Skin of body (tissue), 3 donors: ENCODE measurements at places on chromosomes 1 and 21. TPM values are rescaled to one million over a fixed set of nuclear protein-coding genes. Genes with fewer than 3 reads are reported as not detected.

CACNA1S gene
- total RNA-seq = 5.3 TPM

MIXL1 gene
- not detected for total RNA-seq

WDR3 gene
- 11.6 TPM for total RNA-seq

USH2A gene
- total RNA-seq = under 0.01 TPM

DNA sequence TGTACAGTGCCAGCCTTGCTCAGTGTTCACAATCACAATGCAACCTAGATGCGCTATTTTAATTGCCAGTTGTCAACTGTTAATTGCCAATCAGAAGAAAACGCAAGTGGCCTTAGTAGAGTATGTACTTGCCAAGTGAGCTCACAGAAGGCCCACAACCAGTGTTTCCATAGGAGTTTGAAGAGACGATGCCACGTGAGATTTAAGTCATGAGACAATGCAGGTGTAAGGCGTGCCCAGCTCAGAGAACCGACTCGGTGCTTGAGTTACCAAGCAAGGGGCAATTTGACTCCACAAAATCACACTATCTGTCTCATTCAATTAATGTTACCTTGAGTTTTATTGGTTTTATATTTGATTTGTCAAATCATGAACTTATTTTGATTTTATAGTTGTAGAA is 65.6 kb downstream of the TEX35 start:
- DNase-seq = no peak

DNA sequence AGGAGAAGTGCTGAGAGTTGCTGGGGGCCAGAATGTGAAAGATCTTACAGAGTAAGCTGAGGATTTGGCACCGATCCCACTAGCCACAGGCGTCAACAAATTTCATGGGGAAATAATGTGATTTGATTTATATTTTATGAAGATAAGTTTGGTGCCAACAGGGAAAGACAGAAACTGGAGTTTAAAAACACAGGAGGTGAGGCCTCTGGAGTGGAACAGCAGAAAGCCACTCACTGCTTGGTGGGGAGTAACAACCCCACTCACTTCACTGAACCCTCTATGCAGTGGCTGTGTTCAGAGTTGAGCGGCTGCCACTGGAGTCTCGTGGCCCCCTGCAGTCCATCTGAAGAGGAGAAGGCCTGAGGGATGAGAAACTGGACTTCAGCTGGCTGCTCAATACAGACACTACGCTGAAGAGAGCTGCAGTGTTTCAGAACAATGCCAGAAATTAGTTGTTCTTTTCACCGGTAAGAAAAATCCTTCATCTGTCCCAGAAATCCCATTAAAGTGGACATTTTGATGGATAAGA is 48.0 kb upstream of the RXRG start:
- DNase-seq = no peak

DNA sequence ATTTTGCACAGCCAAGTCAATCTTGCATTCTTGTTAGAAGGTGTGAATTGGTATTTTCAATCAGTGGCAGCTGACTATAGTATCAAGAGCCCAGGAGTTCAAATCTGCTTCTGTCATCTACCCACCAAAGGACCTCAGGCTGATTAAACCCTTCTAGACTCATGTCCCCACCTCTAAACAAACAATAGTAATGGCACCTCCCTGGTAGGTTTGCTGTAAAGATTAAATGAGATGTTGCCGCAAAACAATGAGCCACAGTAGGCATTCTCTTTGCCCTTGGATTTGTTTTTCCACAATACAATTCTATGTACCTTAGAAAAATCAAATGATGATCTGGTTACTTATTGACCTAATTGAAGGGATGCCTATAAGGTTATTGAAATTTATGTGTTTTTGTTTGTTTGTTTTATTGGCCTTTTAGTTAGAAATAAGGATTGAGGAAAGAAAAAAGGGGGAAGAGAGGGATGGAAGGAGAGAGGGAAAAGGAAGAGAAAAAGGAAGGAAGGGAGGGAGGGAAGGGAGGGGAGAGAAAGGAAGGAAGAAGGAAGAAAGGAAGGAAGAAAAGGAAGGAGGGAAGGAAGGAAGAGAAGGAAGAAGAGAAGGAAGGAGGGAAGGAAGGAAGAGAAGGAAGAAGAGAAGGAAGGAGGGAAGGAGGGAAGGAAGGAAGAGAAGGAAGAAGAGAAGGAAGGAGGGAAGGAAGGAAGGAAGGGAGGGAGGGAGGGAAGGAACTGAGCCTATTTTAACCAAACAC is 110.7 kb downstream of the ETS2 start:
- DNase-seq = no peak

DNA sequence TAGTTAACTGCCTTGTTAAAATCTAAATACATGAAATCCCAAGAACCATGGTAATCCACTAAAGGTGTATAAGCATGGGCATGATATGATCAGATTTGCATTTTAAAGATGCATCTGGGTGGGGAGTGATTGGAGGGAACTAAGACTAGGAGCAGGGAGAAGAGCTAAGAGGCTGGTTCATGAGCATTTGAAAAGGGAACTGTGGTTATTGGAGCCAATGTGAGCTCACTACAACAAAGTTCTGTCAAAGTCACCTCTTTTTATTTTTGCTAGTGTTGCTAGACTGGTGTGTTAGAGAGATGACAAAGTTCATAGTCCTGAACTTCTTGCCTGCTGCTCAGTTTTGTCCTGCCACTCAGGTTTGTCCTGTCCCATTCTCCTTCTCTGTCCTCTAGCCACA is 67.1 kb upstream of the LRRC8D start:
- no peak for DNase-seq

DNA sequence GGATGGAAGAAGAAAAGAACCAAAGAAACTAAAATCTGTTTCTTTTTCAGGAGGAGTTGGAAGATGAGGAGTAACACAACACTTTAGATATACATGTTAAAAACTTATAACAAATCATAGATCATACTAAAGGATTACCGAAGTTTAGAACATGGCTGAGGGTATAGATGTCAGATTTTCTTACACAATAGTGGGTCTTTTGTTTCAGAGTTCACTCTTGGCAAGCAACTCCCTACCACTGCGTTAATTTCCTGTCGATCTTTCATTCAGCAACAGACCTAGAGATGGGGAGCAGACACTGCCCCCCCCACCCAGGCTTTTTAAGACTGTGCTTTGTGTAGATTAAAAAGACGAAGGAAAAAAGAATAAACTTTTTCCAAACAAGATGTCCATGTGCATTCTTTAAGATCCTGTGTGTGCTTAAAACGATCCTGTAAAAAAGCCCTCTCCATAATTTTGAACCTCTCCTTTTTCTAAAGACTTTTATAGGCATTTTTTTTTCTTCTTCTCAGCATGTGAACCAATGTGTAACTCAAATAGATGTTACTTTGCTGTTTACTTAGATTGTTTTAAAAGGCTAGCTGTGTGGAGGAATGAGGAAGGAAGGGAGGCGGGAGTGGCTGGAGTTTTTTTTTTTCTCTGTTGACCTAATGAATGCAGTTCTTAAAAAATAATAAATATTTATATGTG is 50.4 kb downstream of the NFIA start:
- peak; percentile 26 for DNase-seq

GRCh38 chr1:110502402-110503151 is 16.4 kb downstream of the KCNA10 start:
- no peak for DNase-seq

DNA sequence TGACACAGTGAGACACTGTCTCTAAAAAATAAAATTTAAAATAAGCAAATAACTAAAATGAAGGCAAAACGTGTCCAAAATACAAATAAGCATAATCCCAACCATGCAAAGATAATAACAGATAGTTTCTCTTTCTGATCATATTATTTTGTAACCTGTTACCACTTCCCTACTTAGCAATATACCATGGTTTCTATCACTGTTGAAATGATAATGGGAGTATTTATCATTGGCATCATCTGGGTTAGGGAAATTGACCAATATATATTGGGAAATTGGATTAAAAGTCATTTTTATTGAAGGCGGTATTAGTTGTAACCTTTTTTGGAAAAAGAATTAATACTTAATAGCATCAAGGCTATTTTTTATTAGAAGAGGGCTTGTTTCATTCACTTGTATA is 47.0 kb downstream of the USP25 start:
- no peak for DNase-seq

- DNase-seq = no peak
Measured at GRCh38 chr21:36887963-36888362, 78.5 kb downstream of the HLCS start.

DNA sequence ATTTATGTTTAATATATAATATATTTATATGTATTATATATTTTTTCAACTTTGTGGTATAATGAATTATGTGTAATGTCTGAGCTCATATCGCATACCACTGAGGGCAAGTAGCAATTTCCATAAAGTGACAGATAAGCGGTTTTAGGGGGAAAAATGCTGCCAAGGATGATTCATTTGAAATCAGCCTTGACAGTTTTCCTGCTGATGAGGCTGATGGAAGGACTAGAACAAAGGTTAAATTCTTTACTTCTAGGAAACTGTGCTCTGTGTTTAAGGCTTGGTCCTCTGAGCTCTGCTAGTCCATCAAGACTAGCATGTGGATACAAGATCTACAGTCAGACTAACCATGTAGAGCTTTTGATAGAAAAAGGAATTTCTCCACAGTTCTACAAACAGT is 19.3 kb upstream of the DDAH1 start:
- no peak for DNase-seq

DNA sequence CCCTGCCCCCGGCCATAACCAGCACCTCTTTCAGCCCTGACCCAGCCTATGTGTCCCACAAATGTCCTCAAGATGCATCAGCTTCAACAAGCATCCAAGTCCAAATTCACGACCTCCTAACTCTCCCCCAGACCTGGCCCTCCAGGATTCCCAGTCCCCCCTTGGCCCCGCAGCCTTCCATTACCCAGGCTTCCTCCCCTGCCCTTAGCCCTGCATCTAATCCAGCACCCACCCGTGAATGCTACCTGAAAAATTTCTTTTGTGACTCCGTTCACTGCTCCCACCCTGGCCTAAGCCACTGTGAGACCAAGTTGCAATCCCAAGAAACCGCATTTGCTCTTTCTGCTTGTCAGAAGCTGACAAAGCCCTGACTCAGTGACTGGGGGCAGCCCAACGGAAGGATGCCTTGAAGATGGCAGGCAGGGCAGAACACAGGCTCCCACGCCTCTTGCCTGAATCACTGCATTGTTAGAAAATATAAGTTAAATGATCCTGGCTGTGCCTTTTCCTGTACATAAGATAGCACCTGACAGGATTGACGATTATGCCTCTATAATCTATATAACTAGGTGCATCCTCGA is 939 bp upstream of the MFAP2 start:
- no peak for DNase-seq

DNA sequence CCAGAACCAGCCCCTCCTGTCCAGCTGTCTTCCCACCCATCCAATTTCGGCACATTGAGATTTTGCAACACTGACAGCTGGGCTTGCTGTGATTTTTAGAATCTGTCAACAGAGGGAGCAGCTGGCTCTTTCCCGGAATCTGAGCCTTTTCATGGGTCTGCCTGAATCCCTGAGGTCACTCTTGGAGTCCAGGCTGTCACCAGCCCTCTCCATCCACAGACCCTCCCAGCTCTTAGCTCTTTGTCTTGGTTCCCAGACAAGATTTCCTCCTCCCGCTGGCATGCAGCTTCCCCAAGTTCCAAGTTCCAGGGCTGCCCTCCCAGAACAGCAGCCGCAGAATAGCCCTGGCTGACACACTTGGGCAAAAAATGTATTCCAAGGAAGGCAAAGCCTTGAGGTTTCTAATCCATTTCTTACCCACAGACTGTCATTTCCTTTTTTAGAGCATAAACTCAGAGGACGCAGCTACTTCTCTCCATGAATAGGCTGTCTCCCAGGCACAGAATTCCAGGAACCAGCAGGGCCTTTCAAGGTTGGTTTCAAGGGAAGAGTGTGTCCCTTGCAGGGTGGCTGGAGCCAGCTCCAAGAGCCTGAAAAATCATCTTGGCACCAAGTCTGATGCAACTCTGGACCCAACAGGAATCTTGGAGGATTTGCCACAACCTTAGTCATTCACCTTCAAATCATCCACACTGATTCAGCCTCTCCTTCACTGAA is 7.1 kb upstream of the TMEM61 start:
- DNase-seq = peak; percentile 22

DNA sequence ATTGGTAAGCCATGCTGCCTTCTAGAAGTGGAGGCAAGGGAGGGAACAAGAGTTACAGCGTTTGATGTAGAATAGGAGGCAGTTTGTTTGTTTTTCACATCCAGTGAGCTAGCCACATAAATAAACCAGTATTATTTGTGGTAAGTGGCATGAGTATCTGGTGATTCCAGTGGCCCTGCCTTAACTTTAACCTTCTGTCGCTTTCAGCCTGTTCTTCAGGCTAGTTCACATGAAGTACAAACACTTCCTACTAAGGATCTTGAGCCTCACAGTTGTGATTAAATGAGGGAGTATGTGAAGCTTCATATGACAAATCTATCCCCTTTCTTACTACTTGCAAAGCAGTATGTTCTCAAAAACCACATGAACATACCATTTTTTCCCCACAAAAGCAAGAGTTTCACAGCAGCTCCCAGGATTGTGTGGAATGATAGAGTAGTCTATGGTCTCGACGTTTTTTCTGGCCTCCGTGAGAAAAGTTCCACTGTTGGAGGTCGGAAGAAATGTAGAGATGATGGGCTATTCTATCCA is 59.5 kb downstream of the PHACTR4 start:
- no peak for DNase-seq

- no peak for DNase-seq
Measured at GRCh38 chr1:158067662-158068061, 74.2 kb downstream of the KIRREL1 start.

DNA sequence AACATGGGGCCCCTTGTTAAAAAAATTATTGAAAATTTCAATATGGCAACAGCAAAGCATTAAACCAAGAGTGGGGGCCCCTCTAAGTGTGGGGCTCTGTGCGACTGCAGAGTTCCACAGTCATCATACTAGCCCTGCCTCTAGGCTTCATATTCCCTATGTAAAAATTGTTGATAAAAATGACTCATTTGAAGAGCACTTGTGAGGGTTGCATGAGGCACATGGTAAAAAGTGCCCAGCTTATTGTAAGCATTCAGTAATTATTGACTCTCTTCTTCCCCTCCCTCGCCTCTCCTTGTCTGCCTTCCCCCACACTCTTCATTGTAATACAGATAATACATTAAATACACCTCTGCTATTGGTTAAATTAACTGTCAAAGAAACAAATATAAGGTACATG is 86.7 kb upstream of the PTBP2 start:
- no peak for DNase-seq

- no peak for DNase-seq
Measured at GRCh38 chr1:168433238-168433637, 110.6 kb downstream of the XCL2 start.

- DNase-seq = no peak
Measured at GRCh38 chr1:40044110-40044509, 3.6 kb downstream of the CAP1 start.

- no peak for DNase-seq
Measured at GRCh38 chr1:219155135-219155534, 18.5 kb upstream of the LYPLAL1 start.

DNA sequence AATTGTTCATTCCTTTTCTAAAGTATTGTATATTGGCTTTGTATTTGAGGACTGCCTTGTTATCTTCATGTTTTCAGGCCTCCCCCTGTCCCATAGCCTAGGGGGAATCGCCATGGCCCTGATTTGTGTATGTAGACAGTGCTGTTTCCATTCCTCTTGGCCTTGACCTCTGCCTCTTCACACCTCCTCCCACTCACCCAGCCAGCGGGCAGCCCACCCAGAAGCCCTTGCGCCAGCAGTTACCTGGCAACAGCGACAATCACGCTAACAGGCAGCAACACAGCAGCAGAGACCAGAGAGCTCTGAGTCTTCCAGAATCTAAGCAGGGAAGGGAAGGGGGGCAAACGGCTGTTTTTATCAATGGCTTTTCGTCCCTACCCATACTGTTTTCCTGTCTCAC is 50.0 kb upstream of the NPL start:
- DNase-seq = no peak
